CD4-positive, alpha-beta T cell treated with Interleukin-15 for 1 hour (primary cell): ENCODE measurements at places on chromosomes 3 and 15.

- DNase-seq: no peak
Measured at GRCh38 chr3:140128631-140129030, 193.6 kb downstream of the CLSTN2 start.

DNA sequence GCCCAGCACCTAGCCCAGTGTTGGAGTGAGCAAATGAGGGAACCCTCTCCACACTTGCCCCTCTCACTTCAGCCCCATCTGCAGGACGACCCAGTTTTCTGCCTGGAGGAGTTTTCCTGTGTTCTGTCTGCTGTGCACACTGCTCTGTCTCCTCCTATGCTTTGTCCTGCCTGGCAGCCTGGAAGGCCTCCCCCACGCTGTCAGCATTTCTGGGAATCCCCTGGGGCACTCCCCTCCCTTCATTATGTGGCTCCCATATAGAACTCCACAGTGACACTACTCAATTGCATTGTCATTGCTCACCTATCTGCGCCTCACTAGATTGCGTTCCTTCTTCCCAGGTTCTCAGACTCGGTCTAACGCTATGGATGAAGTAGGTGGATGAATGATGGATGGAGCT is 13.9 kb downstream of the CLSTN2 start:
- no peak for DNase-seq

- DNase-seq: no peak
Measured at GRCh38 chr15:33454346-33454745, 143.6 kb downstream of the RYR3 start.

GRCh38 chr15:66757521-66757920 is 55.5 kb downstream of the SMAD6 start:
- DNase-seq: no peak

- DNase-seq: no peak
Measured at GRCh38 chr3:17069754-17070153, 185.0 kb downstream of the PLCL2 start.

- no peak for DNase-seq
Measured at GRCh38 chr3:64440498-64440897, 215.2 kb upstream of the PRICKLE2 start.

DNA sequence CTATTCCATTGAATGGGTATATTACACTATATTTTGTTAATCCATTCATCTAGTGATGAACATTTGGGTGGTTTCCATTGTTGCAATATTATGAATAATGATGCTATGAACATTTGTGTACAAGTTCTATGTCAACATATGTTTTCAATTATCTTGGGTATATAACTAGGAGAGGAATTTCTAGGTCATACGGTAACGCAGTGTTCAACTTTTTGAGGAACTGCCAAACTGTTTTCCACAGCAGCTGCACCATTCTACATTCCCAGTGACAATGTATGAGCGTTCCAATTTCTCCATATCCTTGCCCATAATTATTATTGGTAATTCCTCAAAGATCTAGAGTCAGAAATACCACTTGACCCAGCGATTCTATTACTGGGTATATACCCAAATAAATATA is 24.1 kb upstream of the RORA start:
- no peak for DNase-seq

DNA sequence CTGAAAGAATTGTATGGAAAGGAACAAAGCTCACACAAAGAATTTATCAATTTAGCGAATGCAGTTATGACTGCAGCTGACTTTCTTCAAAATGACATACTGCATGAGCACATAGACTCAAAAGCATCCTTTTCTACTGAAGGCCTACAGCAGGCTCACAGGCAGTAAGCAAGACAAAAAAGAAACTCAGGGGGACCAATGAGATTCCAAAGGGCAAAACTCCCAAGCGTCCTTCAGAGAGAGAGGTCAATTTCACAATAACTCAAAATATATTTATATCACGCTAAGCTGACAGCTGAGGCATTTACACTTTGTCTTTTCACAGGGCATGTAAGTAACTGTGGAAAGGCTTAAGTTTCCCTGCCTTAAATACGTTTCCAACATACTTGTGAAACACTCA is 427.9 kb upstream of the RASGRP1 start:
- no peak for DNase-seq
